CD4-positive, alpha-beta T cell treated with Interleukin-15 for 4 hours (primary cell): ENCODE measurements at places on chromosomes 6 and 20.

GRCh38 chr6:109790131-109790530 is 99.0 kb downstream of the FIG4 start:
- no peak for DNase-seq

DNA sequence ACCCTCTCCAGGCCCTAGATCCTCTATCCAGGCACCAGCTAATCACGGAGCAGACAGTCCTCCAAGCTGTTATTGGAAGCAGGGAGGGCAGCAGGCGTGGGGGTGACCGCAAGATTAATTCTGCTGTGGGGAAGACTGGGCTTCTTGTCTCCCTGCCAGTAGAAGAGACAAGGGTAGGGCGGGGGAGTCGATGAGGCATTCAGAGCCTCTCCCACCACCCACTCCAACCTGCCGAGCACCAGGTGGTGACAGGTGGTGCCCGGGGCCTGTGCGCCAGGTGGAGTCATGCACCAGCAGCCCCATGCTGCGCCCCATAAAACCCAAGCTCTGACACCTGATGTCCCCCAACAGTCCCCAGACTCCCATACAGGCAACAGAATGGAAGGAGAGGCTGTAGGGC is 89.6 kb downstream of the CDH22 start:
- DNase-seq: no peak

DNA sequence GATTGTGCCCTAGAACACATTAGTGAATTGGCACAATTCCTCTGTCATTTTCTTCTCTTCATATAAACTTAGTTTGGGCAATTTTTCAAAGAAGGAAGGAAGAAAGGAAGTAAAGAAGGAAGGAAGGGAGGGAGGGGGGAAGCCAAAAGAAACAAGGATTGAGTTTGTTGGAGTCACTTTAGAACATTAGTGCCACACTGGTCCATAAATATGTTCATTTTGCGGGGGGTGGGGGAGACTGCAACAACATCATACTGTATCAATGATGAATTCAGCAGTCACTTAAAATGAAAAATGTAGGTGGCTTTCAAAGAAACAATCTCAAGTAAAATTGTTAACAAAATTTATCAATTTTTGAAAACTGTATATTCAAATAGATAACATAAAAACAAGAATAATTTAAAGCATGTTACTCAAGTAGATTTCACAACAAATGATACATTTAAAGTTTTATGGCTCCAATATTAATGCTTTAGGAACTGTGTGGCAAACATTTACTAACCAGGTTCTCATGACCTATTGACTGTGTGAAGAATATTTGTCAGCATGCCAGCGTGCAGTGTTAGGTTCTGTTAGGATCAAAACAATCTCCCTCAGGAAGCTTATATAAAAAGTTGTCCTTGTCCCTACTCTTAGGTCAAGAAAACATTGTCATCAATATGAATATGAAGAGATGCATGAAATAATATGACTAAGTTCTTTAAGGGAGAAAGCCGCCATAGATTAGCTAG is 208.1 kb upstream of the AGPAT4 start:
- DNase-seq: no peak

DNA sequence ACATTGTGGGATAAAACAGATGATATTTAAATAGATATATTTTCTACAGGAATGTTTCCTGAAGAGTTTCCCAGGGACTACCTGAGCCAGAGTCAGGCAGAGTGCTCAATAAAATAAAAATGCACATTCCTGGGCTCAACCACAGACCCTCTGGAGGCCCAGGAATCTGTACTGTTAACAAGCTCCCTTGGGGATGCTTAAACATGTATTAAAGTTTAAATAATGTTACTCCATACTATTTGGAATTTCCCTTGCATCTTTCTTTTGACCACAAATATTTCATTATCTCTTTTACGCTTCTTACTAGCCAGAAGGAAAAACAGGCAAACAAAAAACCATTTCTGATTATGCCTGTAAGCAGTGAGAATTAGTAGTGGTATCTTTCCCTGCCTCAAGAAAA is 42.3 kb downstream of the GPR63 start:
- DNase-seq: no peak

DNA sequence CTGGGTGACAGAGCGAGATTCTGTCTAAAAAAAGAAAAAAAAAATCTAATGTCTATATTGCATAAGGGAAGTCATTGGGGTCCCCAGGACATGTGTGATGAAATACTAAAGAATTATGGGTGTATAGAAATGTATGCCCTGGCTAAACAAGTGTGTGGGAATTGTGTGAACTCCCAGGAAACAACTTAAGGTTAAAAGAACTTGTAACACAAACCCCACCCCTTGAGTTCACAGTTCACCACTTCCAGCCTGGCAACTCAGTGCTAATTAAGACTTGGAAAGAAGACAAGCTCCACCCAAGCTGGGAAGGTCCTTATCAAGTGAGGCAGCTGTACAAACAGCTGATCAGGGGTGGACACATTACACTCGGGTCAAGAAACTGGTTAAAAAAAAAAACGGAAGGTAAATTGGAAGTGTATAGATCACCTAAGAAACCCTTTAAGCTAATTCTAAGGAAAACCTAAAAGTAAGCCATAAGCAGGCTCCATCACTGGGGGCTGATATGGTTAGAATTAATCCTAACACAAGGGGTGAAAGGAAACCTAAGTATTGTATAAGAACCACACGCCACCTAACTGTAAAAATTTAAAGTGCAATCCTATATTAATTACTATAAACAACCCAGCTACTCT is 25.2 kb downstream of the HLA-A start:
- peak; percentile 42 for DNase-seq

- DNase-seq: no peak
Observed at GRCh38 chr6:21045135-21045700, 511.0 kb downstream of the CDKAL1 start.

DNA sequence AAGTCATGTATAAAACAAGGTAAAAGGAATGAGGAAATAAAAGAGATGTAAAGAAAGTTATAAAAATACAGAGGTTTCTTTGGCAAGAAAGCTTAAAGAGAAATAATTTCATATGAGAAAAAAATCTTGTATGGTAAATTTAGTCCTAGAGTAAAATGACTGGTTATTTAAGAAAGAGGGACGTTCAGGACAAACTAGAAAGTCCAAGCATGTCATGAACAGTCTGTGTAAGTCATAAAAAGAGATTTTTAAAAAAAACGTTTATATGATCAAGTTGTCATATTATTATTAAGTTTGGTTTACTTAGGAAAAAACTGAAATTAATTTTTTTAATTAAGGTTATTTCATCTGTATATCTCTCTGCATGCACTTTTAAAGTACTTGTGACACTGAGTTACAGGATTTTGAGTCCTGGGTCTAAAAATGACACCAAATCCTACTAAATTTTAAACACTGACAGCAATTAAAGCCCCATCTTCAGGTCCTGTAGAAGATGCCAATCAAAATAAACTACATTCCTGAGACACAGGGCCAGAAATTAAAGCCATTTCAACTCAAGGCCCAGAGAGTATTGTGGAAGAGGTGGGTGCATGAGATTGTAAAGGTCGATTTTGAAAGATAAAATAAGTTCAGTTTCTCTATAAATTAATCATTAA is 62.4 kb downstream of the AGPAT4 start:
- DNase-seq: no peak

DNA sequence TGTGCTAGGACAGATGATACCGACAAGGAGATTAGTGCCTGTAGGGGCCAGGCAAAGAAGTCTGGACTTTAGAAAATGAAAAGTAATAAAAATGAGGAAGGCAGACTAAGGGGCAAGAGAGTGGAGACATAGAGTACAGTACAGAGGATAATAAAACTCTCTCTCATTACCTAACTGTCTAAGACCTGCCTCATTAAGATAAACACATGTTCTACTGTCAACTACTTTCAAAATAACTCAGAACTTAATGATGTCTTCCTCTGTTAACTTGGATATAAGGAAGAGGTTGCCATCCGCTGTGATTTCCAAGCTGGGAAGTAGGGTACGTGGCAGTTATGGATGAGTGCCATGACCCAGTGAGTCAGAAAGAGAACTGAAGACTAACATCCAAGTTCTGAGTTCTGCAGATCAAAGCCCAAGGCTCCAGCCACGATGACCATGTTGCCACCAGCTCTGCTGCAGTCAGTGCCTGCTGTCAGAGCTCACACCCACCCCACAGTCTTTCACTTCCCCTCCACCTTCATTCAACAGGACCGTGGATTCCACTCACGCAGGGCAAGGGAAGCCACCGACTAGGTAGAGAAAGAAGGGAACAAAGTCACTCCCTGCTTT is 81.8 kb downstream of the KIF16B start:
- DNase-seq: no peak

- no peak for DNase-seq
Observed at GRCh38 chr20:21257192-21257591, 45.9 kb upstream of the XRN2 start.

DNA sequence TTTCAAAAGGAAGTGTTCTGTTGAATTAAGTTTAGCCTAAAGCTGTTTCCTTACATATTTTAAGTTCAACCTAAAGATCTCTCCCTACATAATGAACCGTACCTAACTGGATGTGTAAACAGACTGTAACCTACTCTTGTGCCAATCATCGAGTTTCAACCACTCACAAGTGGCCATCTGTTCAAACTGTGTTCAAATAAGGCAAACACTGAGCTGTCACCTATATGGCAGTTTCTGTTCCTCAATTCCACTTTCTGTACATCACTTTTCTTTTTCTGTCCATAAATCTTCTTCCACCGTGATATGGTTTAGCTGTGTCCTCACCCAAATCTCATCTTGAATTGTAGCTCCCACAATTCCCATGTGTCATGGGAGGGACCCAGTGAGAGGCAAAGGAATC is 428.6 kb downstream of the HACE1 start:
- no peak for DNase-seq

GRCh38 chr6:148261470-148261869 is 81.2 kb upstream of the SASH1 start:
- DNase-seq: no peak

GRCh38 chr6:143803769-143804568 is 39.2 kb upstream of the LTV1 start:
- no peak for DNase-seq

GRCh38 chr6:88975369-88975768 is 12.0 kb upstream of the RNGTT start:
- DNase-seq: no peak

DNA sequence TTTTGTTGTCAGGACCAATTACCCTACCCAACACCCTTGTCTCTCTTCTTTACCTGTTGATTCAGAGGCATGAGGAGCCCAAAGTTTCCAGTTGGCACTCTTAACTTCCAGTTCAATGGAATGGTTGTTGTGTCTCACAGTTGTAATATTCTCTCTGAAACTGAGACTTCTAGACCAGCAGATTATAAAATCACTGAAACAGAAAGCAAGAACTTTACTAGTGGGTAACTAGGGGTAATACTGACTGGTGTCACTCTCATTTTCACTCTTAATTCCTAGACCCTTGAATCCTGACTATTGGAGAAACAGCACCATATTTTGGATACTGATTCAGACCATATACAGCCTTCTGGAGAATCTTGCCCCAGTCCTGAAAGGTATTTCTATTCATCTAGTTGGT is 140.2 kb upstream of the MMS22L start:
- no peak for DNase-seq

DNA sequence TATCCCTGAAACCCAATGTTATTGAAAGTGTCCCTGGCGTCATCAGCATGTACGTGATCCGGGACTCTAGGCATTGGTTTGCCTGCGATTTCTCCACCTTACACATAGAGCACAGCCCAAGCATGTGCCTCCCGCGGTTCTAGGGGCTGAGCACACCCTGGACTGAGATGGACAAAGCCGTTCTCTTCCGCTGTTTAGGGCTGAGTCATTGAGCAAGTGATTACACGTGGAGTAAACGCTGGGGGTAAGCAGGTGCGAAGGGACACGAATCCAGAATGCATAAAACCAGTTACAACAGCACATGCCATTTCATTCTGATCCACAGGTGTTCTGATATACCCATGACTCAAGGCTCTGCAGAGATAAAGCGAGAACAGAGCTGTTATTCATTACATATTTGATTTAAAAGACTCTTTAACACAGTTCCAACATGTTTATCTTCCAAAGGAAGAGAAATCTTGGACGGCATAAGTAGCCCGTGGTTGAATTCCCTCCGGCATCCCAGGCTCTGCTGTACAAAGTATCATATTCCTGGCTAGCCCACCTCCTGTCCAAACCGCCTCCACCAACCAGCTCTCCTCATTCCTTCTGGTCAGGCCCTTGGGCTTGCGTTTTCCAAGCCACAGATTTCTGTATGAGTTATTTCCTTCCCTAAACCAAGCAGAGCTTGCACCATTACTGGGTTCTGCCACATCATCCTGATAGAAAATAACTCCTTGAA is 36.1 kb upstream of the THBS2 start:
- no peak for DNase-seq

DNA sequence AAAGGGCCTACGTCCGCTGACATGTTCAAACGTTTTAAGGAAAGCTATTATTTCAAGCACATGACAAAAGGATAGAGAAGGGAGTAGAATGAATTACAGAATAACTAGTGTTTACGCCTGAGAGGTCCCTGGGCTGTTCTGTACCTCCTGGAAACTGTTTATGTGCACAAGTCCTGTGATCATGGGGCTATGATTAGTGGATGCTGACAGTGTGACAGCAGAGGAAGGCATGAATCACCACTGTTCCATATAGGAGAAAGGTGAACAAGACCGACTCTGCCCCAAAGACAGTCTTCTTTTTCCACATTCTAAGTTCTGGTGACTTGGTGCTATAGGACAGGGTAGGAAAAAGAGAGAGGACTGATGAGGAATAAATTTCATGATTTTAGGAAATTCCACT is 249.2 kb upstream of the PRDM1 start:
- DNase-seq: no peak

DNA sequence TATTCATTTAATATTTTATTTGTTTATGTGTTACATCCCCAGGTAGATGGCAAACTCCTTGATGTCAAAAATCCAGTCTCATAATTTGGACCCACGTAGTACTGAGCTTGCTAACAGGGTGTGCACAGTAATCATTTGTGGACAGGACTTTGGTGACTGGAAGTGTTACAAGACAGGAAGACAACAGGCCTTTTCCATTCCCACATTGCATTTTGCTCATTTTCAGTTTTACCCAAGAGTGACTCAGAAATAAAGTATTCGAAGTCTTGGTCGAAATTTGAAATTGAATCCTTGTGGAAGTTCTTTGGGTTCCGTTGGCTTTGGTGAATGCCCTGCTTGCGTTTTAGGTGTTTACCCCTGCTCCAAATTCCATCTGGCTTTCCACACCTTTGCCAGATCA is 63.0 kb upstream of the THBS2 start:
- DNase-seq: no peak
